ENCODE measurements at places on chromosomes 4 and X. TPM values are rescaled to one million over a fixed set of nuclear protein-coding genes. Genes with fewer than 3 reads are reported as not detected.

GRCh38 chrX:17705211-17705610 is 32.1 kb upstream of the SCML1 start:
- no peak for ATAC-seq

GRCh38 chr4:143320113-143320512 is 16.6 kb upstream of the GAB1 start:
- no peak for ATAC-seq

DNA sequence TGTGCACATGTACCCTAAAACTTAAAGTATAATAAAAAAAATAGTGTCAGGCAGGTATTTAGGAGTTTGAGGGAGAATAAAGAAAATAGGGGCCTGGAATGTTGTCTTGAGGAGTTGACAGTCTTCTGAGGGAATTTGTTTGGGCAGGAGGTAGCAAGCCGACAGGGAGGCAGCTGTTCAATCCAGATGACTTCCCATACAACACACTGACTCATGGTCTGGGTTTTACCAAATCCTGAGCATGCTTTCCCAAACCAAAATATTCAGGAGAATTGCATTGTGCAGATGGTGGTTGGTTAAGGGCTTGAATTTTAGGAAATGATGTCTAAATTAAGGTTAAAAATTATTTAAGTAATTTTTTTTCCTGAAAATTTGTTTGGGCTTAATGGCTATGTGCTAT is 430.0 kb downstream of the INPP4B start:
- no peak for ATAC-seq

DNA sequence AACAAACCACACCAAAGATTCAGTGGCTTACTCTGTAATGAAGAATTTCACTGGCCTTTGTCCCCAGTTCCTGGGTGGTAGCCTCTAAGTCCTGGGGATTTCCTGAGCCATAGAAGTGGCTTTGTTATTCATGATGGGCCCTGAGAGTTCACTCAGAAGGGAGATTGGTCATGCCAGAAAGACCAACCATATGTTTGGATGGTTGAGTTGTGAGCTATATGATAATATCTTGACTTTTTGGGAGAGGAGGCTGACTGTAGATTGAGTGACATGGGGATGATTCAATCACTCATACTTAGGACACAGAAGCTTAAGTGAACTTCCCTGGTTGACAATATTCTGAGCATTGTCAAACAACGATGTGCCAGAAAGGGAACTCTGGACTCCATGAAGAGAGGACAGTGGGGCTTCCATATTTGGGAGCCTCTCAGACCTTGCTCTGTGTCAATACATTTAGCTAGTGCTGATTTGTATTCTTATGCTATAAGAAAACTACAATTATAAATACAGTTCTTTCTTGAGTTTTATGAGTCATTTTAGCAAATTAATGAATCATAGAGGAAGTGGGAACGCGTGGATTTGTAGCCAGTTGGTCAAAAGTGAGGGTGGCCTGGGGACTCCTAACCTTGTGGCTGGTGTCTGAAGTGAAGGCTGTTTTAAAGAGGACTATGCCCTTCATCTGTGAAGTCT is 392.0 kb downstream of the GBA3 start:
- no peak for ATAC-seq

GRCh38 chr4:13493793-13494192 is 9.7 kb upstream of the RAB28 start:
- ATAC-seq = no peak

- ATAC-seq = no peak
Observed at GRCh38 chr4:61094854-61095598, 105.1 kb upstream of the ADGRL3 start.

DNA sequence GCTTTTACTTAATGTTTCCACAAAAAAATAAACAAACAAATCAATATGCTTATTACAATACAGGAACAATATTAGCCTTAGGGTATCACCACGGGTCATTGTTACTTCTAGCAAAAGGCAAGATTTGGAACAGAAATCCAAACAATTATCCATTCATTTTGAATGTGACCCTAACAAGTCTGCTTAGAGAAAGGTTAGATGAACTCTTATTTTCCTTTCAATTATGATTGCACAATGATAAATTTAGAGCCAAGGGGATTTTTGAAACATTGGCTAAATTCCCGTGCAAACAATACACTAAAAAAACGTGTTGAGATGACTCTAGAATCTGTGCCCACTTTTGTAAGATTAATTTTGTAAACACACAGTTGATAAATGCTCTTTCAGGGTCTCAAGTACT is 474.7 kb downstream of the PCDH7 start:
- no peak for ATAC-seq

- no peak for ATAC-seq
Observed at GRCh38 chrX:130378024-130378669, 7.3 kb downstream of the GPR119 start.

ZGRF1 gene
- 41.9 TPM for total RNA-seq

PNCK gene
- total RNA-seq = 1.6 TPM

PDCL2 gene
- not detected for total RNA-seq

PDGFRA gene
- 0.56 TPM for total RNA-seq

CXorf65 gene
- total RNA-seq = 36.4 TPM

C4orf51 gene
- not detected for total RNA-seq

ALPK1 gene
- 55.3 TPM for total RNA-seq
